ENCODE measurements at places on chromosomes 12 and 14. TPM values are rescaled to one million over a fixed set of nuclear protein-coding genes. Genes with fewer than 3 reads are reported as not detected.

Gene CCDC175
- not detected for polyA plus RNA-seq

Gene FRMD6
- 0.74 TPM for polyA plus RNA-seq

Gene KRT2
- polyA plus RNA-seq: 0.17 TPM

- DNase-seq: no peak
Measured at GRCh38 chr12:121568971-121569751, 11.7 kb downstream of the KDM2B start.

- no peak for DNase-seq
Measured at GRCh38 chr14:100533656-100534485, 53.3 kb downstream of the BEGAIN start.

- no peak for DNase-seq
Measured at GRCh38 chr12:107337346-107338095, 244.2 kb upstream of the CRY1 start.

- DNase-seq: peak; percentile 28
Measured at GRCh38 chr12:93783832-93784231, 106.7 kb downstream of the CRADD start.
